ENCODE measurements at places on chromosomes 4 and X.
A peak's percentile ranks its signal among the peaks of the same experiment; 100 is the strongest.

- DNase-seq = no peak
Measured at GRCh38 chr4:26238426-26238777, 82.4 kb upstream of the RBPJ start.

DNA sequence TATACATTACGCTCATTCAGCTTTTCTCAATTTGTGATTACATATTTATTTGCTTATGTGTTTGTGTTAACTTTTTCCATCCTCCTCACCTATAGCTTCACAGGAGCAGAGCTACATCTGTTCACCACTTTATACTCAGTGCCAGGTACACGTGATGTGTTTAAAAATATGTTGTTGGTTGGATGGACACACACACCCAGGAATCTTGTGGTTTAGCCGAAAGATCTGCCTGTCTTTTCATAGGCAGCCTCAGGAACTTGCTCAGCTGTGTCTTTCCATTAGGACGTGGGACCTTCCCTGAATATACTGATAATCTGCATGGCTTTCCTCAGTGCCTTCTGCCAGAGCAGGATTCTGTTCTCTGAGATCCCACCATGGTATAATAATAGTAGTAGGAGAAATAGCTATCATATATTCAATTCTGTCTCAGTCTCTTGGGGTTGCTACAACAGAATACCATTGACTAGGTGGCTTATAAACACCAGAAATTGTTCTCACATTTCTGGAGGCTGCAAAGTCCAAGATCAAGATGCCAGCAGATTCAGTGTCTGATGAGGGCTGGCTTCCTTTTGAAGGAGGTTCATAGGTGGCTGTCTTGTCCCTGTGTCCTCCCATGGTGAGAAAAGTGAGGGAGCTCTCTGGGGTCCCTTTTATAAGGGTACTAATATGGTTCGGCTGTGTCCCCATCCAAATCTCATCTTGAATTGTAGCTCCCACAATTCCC, 50.0 kb upstream of the SOD3 start:
- no peak for DNase-seq

DNA sequence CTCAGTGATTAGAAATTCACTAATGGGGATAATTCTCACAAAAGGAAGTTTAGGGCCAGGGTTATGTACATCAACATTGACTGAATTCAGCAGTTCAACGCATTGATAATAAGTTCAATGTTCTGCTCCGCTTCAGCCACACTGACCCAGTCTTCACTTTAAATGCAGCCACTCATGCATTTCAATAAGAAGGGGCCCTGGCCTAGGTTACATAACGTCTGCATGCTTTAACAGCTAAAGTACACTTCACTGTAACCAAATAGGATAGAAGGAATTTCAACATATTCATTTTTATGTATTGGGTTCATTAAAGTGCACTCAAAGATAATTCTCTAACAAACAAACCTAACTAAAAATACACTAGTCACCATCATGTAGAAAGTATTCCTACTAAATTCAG, 12.8 kb upstream of the TSPAN7 start:
- no peak for DNase-seq

DNA sequence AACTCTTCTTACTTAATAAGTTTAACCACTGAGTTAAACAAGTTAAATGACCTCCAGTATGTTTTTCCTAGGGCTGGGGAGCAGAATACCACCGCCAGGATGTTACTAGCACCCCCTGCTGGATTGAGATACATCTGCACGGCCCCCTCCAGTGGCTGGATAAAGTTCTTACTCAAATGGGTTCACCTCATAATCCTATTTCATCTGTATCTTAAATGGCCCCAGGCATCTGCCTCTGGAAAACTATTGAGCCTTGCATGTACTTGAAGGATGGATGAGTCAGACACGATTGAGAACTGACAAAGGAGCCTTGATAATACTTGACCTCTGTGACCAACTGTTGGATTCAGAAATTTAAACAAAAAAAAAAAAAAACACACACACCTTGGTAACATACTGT, 61.5 kb upstream of the MMAA start:
- peak; percentile 64 for DNase-seq

DNA sequence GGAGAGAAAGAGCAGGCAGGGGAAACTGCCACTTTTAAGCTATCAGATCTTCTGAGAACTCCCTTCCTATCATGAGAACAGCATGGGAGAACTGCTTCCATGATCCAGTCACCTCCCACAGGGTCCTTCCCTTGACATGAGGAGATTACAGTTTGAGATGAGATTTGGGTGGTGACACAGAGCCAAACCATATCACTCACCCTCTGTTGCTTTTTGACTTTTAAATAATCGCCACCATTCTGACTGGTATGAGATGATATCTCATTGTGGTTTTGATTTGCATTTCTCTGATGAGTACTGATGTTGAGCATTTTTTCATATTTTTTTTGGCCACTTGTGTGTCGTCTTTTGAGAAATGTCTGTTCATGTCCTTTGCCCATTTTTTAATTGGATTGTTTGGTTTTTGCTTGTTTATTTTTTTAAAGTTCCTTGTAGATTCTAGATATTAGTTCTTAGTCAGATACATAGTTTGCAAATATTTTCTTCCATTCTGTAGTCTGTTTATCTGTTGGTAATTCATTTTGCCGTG, 6.5 kb upstream of the PAQR3 start:
- no peak for DNase-seq

DNA sequence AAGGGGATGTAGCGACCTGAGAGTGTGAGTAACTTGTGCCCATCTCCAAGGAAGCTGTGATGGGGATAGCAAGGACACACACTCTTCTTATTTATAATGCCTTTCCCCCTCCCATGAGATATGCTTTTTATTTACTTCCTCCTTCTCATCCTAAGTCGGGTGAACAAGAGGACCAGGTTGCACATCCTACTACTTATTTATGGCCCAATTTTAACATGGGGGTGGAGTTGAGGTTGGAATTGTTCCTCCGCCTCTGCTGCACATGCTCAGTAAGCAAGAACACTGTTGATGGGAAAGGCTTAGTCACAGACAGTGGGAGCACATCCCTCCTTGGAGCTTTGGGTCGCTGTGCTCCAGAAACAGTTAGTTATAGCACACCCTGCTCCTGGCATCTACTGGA, 15.2 kb upstream of the TLR8 start:
- DNase-seq = no peak

DNA sequence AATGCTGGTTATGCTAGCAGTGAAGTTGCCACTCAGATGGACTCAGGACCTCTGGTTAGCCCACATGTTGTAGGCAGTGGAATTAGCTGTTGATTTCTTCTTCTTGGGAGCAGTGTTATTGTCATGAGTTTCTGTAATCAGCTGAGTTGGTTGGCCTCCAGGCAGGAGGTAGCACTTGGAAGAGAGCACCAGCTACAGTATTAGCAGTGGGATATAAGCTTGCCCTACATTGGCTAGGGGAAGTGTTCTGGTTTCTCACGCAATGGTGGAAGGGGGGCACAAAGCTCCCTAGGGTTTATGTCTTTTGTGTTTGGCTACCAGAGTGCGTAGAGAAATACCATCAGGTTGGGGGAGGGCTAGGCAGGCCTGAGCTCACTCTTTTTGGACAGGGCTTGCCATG, 34.0 kb upstream of the UCP1 start:
- no peak for DNase-seq

DNA sequence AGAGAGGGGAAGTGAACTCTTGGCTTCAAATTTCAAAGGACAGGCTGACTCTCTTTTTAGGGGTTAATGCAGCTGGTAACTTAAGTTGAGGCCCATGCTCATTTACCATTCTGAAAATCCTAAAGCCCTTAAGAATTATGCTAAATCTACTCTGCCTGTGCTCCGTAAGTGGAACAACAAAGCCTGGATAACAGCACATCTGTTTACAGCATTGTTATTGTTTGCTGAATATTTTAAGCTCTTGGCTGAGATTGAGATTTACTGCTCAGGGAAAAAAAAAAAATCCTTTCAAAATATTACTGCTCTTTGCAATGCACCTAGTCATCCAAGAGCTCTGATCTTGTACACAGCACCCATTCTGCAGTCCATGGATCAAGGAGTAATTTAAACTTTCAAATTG, 17.7 kb downstream of the PPP3CA start:
- no peak for DNase-seq

DNA sequence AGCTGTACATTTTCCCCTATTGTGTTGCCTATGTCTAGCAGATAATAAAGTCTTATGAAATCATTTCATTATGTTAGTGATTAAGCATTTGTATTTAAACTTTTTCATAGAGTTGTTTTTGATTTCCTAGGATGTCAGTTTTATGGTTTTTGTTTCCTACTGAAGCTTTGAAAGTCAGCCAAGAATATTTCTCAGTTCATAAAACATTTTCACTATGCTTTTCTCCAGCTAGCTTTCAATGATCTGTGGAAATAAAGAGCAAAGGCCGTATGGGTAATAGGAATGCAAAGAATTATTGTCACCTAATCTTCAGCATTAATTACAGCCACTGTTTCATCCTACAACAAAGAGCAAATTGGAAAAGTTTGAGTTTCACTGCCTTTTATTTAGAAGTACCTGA, 145.7 kb upstream of the NUDT6 start:
- no peak for DNase-seq

- DNase-seq = no peak
Measured at GRCh38 chr4:173214661-173215060, 46.0 kb downstream of the GALNT7 start.

DNA sequence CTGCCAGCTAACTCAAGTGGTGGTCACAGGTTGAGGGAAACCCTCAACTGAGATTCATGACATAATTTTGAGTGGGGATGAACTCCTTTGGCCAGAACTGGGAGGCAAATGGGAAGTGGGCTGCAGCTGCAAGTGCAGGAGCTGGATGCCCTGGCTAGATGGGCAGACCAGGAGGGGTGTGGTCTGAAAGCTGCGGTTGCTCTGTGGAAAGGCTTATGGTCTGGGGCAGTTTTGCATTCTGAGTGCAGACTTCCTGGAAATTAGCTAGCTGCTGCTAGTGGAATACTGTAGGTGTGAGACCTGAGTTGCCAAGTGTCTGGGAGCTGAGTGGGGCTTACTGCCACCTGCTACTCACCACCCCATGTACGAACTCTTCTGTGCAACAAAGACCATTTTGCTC, 52.1 kb upstream of the NAP1L2 start:
- no peak for DNase-seq

DNA sequence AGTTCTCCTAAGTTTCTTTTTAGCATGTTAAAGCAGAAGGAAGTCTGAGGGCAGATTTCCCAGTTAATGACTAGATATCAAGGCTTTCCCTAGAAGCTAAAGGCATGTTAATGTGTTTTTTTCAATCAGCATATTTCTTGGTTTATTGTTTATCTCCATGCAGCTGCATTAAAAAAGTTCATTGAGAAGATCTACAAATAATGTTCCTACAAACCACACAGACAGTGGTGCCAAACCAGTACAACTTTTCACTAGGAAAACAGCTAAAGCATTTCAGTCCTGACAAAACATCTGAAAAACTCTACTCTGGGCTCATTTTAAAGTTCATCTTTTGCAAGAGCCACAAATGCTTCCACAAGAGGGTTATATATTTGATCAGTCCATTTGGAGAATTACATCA, 320.0 kb downstream of the ADGRL3 start:
- no peak for DNase-seq

DNA sequence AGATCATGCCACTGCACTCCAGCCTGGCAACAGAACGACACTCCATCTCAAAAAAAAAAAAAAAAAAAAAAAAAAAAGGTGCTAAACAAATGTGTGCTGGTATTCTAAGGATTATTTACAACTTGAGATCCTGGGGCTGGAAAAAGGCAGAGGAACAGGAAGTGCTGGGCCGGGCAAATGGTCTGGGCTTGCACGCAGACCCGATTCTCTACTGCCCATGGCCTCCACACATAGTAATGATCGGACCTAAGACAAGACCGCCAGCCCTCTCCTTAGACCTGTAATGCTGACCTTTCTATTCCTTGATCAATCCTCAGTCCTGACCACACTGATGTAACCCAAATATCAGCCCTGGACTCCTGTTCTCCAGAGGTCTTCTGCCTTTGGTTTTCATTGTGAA, 67.8 kb downstream of the EFNB1 start:
- DNase-seq = no peak

DNA sequence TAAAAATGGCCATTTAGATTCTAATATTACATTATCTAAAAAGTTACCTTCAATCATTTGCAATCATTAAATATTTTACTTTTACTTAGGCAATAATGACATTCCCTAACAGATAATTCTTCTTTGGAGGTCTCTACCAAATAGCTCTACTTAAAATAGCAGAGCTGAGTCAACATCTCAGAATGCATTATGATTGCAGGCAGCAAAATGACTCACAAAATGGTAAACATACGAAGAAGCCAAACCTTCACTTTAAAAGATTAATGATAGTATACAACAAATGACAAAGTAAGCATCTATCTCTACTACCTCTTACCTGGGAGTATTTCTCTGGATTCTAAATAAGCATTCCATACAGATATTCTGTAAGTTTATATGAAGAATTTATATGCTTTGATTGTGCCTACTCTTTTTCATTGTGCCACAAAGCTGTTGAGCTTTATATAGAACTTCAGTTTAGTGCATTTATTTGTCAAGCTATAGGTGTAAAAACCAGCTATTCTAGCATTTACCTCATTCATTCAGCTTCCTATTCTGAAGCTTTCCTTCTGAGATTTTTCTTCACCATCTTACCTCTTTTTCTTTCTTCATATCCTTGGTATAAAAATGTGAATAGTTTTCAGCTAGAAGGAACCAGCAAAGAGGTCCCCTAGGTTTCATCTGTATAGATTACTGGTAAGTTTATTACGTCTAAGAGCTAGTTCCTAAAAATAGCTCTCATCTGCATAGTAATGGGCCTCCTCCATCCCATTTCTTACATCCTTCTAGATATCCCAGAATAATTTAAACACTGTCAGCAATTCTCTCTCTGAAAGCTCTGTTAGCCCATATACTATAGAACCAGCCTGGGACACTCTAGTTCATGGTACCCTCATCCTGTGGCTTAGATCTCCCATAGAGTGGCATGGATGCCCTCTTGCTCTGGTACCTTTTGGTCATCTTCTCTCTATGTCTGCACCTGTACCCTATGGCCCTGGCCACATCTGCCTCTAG, 17.2 kb upstream of the SPCS3 start:
- DNase-seq = no peak

- no peak for DNase-seq
Measured at GRCh38 chr4:32601848-32602247, 1881.7 kb downstream of the PCDH7 start.

DNA sequence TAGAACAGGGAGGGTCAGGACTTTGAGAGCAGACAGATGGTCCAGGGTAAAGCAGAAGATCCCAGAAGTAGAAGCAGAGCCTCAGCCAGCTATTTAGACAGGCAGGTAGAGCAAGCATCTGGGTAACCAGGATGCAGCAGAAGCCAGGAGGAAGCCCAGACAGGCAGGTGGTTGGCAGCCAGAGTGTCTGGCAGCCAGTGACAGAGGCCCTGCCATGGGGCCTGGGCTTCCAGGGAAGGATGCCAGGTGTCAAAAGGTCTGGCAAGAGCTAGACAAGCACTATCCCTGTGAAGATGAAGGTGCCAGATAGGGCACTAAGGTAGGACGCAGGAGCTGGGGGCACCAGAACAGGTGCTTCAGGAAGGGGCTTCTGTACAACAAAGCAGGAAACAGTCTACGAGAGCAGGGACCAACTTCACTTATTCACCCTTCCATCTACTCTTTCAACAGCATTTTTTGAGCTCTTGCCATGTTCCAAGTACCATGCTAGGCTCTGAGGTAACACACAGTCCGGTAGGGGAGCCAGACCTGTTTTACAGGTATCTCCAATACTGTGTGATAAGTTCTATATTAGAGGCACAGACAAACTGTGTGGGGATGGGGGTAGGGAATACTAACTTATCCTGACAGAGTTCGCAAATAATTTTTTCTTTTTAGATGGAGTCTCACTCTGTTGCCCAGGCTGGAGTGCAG, 38.1 kb upstream of the GJB1 start:
- DNase-seq = no peak

Measured in GM20000 (cell line).